ENCODE measurements at places on chromosomes 4 and X.

- DNase-seq, result peak; percentile 61
Measured at GRCh38 chr4:118969359-118969758, 80.7 kb downstream of the SYNPO2 start.

- DNase-seq, result peak; percentile 70
Measured at GRCh38 chr4:42460043-42460442, 62.8 kb downstream of the SHISA3 start.

GRCh38 chr4:4333265-4333706 lies 43.2 kb downstream of the ZBTB49 start:
- peak; percentile 17 for DNase-seq

GRCh38 chr4:126440297-126440696 lies 1125.5 kb downstream of the FAT4 start:
- no peak for DNase-seq

- no peak for DNase-seq
Measured at GRCh38 chr4:16269240-16269639, 43.0 kb upstream of the TAPT1 start.

DNA sequence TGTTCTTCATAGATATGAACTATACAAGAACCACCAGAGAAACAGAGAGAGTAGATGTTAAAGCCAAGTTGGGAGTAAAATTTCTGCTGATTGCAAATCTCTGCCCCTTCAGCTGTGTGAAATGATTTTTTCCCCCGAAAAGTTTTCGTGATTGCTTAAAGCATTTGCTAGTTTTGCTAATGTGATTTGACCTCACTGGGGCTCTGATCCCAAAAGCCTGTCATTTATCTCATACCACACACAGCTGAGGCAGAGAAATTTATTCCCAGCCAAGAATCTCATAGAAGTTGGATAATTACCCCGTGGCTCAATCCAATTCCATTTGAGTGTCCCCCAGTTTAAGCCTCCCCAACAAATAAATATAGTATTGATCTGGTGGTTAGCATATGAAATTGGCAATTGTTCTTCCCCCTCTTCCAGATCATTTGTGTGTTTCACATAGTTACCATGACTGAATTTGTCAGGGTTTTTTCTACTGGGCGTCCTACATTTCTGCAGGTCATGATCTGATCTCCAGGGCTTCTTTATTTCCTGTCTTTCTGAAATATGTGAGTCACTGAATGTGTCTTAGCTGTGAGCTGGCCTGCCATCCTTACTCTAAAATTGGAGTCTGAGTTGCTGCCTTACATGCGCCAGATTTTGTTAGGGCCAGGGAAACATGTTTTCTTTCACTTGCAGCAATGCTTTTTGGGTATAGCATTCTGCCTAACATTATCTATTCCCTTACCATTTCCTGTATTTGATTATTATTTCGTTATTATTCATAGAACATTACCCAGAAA lies 167.5 kb upstream of the FRMPD4 start:
- DNase-seq, result no peak

DNA sequence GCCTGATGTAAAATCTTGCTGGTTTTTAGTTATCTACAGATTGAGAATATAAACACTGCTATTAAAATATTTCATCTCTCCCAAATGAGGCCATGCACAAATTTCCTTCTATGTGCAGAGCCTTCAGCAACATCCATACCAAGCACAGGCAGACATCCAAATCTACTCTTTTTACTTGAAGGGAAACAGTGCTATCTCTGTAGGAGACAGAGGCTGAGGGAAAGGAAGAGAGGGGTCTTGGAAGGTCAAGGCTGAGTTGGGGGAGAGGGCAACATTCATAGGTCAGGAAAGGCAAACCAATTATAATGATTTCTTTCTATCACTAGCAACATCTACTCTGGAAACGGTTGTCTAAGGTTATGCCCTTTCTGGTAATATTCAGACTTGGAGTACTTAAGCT lies 240.2 kb downstream of the CBR4 start:
- DNase-seq, result no peak
